ENCODE measurements at places on chromosomes 1 and 21.

- no peak for DNase-seq
Observed at GRCh38 chr21:38032082-38032801, 116.0 kb upstream of the KCNJ6 start.

DNA sequence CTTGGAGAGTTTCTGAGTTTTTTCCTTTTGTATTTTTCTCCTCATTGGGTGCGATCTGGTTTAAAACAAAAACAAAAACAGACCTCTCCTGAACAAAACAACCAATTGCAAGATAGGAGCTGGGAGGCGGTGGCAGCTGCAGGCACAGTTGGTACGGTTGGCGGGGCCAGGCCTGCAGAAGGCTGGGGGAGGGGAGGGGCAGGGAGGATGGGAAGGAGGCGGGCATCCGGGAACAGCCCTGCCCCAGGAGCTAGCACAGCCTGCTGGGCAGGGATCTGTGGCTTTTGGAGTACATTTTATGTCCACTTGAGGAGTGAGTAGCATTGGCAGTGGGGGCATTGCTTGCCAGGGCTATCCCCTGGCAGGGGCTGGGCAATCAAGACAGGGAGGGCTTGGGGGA lies 5.2 kb downstream of the CAPN9 start:
- no peak for DNase-seq

DNA sequence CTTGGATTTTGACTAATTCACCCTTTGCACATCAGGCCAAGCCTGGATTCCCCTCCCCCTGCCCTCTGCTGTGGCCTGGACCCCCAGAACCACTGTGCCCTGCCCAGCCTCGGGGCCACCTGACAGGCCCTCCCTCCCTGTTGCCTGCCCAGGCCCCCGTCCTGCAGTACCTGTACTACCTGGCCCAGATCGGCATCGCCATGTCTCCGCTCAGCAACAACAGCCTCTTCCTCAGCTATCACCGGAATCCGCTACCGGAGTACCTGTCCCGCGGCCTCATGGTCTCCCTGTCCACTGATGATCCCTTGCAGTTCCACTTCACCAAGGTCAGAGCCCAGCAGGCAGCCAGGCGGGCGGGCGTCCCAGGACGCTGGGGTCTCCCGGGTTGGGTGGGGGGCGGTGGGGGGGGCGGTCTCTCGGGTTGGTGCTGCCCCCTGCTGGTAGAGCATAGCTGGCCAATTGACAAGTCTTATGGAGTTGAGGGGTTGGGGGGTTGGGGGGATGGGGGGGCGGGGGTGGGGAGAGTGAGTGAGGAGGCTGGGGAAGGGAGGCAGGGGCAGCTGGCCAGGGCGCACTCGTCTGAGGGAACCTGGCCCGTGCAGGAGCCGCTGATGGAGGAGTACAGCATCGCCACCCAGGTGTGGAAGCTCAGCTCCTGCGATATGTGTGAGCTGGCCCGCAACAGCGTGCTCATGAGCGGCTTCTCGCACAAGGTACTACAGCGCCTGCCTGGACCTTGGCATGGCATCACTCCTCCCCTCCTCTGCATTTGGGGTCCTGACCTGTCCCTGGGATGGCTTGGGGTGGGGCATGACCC lies 10.7 kb downstream of the AMPD2 start:
- no peak for DNase-seq

DNA sequence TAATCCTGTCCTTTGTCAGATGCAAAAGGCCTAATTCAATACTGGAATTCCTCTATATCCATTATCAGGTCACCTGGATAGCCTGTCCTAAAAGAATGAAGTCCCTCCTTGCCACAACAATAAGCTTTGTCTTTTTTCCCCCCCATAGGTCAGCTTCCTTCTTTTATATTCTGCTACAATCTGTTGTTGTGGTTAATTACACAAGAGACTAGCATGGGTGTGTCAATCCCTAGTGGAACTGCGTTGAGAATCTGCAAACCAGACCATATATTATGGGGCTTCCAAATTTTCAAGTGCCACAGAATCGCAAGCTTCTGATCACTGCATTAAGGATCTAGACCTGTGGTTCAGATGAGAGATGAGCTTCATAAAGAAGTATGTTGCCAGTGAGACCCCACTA lies 349.6 kb downstream of the SMYD3 start:
- no peak for DNase-seq

DNA sequence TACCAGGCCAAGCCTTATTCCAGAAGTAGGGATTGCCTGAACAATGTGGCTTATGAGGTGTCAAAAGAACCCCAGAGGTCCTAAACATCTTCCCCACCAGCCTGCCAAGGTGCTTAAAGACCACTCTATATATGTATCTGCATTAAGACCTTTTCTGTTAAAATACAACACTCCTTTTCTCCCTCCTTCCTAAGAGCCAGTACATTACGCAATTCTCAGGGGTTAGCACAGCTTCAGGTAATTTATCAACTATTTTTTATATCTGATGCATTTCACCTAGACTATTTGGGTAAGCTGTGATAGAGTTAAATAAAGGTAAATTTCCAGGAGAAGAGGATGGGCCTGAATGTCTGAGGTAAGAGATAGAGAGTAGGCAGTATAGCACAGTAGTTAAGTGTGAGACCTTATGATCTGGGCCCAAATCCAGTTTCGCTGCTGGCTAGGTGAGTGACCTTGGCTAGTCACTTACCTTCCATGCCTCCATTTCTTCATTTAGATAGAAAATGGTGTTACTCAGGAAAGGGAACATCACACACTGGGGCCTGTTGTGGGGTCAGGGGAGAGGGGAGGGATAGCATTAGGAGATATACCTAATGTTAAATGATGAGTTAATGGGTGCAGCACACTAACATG lies 5.1 kb upstream of the CCN1 start:
- no peak for DNase-seq

DNA sequence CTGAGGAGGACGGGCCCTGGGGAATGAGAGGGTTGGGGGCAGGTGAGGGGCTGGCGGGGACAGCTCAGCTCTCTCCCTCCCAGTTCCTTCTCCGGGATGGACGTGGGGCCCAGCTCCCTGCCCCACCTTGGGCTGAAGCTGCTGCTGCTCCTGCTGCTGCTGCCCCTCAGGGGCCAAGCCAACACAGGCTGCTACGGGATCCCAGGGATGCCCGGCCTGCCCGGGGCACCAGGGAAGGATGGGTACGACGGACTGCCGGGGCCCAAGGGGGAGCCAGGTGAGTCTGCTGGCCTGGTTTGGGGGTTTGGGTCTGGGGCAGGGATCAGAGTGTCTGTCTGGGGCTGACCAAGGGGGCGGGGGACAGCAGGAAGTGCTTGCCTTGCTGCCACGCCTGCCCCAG lies 495 bp downstream of the C1QC start:
- no peak for DNase-seq

GRCh38 chr1:183051546-183051945 lies 28.3 kb downstream of the LAMC1 start:
- no peak for DNase-seq

GRCh38 chr21:26709090-26709489 lies 136.0 kb upstream of the CYYR1 start:
- DNase-seq: no peak

DNA sequence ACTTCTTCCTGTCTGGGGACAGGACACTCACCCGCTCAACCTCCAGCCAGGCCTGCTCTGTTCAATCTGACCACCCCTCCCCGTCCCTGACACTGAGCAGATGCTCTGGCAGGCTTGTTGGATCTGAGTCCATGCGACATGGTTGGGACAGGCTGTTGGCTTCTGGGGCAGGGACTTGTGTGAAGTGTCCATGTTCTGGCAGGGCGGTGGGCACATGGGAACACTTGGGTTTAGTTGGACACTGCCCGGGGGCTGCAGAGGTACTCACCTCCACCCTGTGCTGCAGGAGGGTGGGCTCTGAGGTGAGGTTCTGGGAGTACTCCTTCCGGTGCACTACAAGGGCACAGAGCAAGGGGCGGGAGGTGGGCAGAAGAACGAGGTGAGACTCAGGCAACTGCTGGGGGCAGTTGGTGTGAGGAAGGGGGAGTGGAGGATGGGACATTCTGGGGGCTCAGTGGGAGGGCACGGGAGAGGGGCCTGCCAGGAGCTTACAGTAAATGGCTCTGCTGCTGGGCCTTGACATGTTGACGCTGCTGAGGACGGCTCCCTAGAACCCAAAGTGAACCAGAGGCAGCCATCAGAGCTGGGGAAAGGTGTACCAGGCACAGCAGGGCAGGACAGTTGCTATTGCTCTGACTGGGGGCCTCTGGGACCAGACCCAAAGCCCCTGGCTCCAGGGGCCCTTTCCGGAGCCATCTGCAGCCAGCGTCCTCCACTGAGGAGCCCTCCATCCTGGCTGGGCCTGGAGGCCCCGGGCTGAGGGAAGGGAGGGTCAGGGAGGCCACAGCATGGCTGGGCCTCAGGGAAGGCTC lies 2.3 kb downstream of the EPS8L3 start:
- DNase-seq: no peak

DNA sequence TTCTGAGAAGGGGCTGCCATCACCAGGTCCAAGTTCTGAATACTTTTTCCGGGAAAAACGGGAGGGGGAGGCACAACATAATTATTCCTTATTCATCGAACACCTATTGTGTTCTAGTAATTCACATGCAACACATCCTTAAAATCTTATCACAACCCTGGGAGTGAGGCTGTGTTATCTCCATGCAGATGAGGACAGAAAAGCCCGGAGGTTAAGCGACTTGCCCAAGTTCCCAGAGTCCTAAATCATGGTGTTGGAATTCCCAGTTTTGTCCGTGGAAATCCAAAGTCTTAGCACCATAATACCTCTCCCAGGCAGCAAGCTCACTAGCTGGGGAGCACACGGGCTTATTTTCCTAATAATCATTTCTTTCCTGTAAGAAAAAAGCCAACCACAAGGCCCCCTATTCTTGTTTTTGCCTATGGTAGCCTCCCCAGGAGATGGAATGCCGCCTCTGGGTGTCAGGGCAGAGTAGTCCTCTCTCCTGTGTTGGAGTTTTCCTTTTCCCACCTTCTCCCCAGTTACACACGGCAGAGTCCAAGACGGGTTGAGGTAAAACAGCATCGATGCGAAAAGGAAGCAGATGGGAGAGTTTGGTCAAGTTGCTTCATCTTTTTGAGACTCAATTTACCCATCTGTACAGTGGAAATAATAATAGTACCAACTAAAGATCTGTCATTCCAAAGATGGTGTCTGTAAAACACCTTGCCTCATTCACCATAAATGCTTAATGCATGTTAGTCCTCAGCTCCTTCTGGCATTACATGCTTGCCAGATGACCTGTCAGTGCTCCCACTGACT lies 228.0 kb upstream of the TMEM51 start:
- no peak for DNase-seq

GRCh38 chr1:147245129-147245528 lies 2.6 kb downstream of the CHD1L start:
- DNase-seq: no peak

- no peak for DNase-seq
Observed at GRCh38 chr1:202004711-202005110, 5.7 kb upstream of the ELF3 start.

GRCh38 chr1:92619466-92620189 lies 132.9 kb upstream of the GFI1 start:
- DNase-seq: no peak

DNA sequence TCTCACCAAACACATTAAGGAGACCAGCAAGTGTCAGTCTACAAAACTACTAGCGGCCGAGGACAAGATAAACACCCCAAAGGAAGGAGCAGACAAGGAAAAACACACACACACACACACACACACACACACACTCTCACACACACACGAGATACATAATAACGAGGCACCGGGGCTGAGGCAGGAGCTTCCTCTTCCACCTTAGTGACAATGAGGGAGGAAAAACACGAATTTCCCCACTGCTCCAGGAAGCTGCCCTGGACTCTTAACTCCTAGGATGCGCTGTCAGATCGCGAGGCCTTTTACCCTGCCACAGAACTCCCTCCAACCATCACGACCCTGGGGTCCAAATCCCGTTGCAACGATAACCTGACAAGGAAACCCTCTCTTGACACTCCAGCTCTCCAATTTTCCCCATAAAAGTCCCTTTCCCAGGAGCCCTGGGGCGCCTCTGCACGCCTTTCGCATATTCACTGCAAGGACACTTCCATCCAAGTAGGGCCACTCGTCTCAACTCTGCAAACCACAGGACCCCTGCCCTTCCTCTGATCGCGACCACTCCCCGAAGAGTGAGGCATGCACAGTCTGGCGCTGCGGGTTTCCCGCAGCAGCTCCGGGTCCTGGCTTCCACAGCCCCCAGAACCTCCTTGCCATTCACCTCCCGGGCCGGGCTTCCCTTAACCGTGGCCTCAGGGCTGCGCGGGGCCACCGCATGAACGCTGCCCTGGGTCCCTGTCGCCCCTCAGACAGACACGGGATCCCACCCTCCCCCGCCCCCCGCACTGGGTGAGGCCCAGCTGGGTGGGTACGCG lies 581 bp downstream of the ETV3 start:
- DNase-seq: no peak

- no peak for DNase-seq
Observed at GRCh38 chr1:16077406-16078245, 4.2 kb upstream of the FAM131C start.

GRCh38 chr21:24514081-24514733 lies 1093.1 kb downstream of the MRPL39 start:
- DNase-seq: no peak

DNA sequence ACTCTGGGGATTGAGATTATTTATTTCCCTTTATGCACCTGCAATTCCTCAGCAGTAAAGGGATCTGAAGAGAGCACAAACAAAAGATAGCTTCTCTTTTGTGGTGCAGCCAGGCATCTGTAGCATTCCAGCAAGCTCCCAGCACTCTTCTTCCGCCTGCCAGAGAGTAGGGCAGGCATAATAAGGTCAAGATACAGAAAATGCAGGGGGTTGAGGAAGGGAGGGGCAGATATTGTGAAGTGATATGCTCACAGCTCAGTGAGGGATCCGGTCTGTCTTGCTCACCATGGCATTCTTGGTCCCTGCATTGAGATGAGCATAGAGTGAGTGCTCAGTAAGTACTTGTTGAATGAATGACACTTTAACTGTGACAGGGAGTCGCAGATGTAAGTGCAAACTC lies 23.9 kb downstream of the FASLG start:
- no peak for DNase-seq

GRCh38 chr1:109816975-109817535 lies 53.3 kb upstream of the EPS8L3 start:
- no peak for DNase-seq

GRCh38 chr1:243549791-243550190 lies 293.9 kb downstream of the SDCCAG8 start:
- DNase-seq: no peak

- DNase-seq: no peak
Observed at GRCh38 chr1:183273300-183273699, 87.2 kb downstream of the LAMC2 start.

- DNase-seq: no peak
Observed at GRCh38 chr1:193590102-193590501, 403.7 kb upstream of the B3GALT2 start.

GRCh38 chr1:224805889-224806288 lies 123.6 kb upstream of the DNAH14 start:
- no peak for DNase-seq

- DNase-seq: no peak
Observed at GRCh38 chr1:94385308-94385929, 32.8 kb upstream of the ABCD3 start.
